Stimulated activated CD4-positive, alpha-beta T cell treated with anti-CD3 and anti-CD28 coated beads, Interleukin-15, amount 100 ng/mL, for 1 hour (primary cell): ENCODE measurements at places on chromosomes 5 and 9.
A peak's percentile ranks its signal among the peaks of the same experiment; 100 is the strongest.

DNA sequence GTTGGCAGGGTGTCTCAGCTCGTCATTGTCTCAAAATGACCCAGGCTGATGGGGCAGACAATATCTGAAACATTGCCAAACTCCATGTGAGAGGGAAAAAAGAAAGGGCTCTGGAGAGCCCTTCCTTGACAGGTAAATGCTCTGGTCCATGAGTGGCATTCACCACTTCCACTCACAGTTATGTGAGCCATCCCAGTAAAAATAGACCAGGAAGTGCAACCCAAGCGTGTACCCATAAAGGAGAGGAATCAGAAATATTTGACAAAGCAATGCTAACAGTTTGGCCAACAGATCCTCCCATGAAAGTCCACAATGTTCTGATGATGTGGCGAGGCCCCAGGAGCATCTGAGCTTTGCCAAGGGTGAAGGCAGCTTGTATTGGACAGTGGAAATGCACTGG is 49.4 kb downstream of the ASTN2 start:
- DNase-seq: no peak

GRCh38 chr5:169296419-169297143 is 4.4 kb downstream of the SLIT3 start:
- DNase-seq: no peak

DNA sequence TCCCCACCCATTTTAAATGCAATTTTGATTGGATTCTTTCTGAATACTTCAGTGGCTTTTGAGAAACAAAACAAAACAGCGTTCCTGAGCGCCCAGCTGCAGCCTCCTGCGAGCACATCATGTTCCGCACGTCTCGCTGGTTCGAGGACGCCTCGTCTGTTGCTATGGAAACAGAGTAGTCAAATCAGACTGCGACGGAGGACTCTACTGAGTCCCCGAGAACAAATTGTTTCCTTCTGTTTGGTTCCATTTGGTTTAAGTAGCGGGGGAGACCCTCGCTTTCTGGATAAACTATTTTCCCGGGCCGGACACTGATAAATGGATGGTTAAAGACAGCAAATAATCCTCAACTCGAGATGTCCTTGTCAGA is 69.0 kb downstream of the SLC28A3 start:
- no peak for DNase-seq

DNA sequence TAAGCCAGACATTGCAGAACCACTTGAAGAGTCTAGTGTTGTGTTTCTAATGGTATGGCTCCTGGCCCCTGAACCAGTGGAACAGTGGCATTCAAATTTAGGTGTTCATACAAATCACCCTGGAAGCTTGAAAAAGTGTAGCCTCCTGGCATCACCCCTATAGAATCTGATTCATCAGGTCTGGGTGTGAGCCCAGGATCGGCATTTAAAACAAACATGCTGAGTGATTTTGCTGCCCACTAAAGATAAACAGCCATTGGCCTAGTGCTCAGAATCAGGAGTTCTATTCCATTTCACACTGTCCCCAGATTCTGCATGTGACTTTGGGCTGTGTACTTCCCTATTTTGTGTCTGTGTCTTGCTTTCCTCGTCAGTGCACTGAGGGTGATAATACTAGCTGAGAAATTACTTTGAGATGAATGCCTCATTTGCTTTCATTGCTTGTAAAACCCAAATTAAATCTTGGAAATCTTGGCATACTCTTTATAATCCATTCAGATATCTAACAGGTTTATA is 241.5 kb upstream of the CLINT1 start:
- no peak for DNase-seq

DNA sequence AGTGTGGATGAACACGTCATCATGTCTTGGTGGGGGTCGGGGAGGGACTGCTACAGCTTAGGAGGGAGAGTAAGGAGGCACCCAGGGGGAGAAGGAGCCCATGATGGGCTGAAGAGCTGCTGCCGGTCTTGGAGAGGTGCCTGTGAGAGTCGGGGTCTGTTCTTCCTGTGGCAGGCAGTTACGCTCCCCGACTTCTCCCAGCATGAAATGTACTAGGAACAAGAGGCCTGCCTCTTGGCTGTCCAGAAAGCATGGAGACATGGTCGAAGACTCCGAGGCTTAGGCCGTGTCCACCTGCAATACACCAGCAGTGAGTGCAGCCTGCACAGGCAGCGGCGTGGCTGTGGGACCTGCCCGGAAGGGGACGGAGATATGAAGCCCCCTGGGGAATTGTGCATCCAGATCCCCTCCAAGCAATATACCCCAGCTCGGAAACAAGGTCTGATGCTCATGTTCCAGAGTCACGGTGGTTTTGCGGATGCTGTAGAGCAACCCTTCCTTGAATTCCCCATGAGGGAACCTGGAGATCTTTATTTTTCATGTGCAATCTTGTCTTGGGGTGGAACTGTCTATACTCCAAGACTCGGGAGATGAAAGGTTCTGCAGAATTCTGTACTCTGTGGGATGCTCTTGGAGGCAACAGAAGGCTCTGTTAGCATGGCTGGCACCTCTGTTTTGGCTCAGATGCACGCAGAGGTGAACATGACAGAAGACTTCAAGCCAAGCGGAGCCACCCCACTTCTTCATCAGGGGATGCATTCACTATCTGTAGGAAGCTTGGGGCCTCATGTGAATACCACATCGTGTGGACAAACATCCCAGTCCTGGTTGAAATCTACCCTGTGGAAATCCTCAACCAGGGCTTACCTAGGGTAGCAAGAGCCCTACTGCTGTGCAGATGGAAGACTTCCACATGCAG is 374.9 kb upstream of the IRX4 start:
- DNase-seq: no peak

DNA sequence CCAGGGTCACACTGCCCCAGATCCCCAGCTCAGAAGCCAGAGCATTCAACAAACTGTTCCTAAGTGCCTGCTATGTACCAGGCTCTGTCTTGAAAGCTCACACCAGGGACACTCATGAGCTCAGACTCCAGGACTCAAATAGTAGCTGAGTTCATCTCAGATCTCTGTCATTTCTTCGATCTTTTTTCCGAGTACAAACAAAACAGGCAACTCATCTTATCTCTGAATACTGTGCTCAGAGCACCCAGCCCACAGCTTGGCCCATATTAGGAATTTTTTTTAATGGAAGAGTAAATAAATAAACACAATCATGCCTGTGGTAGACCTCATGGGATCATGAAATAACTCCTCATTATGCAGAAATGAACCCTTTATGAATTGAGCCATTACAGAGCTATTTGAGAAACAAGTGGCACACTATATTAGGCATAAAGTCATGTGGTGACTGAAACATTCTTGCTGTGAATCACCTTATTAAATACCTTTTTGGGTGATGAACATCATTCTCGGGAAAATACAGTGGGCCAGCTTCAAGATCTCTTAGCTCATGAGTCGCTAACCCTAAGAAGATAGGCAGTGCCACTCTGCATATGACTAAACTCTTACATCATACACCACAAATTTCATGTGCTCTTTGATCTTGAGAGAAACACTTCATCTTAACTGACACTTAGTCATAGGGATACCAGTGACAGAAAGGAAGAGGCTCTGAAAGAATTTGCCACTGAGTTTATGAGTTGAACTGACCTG is 9.9 kb downstream of the SH3RF2 start:
- no peak for DNase-seq

GRCh38 chr5:68012429-68012828 is 203.1 kb upstream of the PIK3R1 start:
- DNase-seq: no peak

GRCh38 chr9:8362250-8362649 is 562.7 kb upstream of the DMAC1 start:
- DNase-seq: no peak

DNA sequence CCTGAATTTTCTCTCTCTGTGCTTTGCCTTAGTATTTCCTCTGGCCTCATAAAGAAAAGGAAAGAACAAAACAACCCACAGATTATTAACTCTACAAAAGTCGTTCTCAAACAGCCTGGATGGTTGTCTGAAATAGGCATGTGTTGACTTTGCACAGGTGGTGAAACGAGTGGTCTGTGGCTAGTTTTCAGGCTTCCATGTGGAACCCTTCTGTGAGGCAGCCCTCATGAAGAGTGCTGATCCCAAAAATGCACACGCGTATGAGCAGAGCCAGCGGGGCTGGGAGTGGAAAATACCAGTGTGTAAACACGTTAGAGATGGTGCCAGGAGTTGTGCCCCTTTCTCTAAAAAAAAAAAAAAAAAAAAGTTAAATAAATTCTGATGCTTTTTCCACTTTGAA is 4.9 kb upstream of the PSAT1 start:
- DNase-seq: no peak

GRCh38 chr5:68679041-68679440 is 414.8 kb upstream of the SLC30A5 start:
- DNase-seq: no peak

DNA sequence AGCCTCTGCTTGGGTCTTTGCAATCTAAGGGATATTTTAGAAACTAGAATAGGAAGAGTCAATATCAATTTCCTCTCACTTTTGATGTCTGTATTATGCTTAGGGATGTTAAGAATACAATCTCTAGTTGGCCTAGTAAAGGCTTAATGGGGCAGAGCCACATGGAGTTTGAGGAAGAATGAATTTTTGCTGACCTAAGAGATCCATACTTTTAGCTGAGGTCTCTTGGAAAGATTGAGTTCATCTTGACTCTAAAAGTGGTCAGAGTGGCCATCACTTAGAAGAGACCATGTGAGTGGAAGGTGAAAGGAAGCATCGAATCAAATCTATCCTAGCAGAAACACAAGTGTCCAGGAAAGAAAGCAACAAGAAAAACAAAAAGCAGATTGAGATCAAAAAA is 92.2 kb upstream of the SLC28A3 start:
- no peak for DNase-seq

- no peak for DNase-seq
These were observed 55.9 kb upstream of the IL17B start for GRCh38 chr5:149435015-149435376.

GRCh38 chr5:141957367-141957996 is 520 bp downstream of the PCDH12 start:
- no peak for DNase-seq

DNA sequence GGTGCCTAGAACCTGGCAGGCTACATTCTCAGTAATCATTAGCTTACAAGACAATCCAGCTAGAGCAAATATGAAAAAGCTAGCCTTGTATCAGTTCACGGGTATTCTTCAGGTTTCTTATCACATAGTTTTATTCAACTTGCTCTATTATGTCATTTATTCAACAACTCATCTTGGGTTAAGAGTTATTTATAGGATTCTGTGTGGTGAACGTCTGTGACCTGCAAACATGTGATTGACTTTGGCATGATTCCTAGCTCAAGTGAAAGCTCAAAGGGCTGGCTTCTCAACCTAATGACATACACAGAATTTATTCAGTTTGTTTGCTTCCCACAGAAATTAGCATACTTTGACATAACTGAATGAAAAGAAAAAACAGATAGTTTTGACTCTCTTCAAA is 173.1 kb downstream of the PLPPR1 start:
- DNase-seq: no peak

DNA sequence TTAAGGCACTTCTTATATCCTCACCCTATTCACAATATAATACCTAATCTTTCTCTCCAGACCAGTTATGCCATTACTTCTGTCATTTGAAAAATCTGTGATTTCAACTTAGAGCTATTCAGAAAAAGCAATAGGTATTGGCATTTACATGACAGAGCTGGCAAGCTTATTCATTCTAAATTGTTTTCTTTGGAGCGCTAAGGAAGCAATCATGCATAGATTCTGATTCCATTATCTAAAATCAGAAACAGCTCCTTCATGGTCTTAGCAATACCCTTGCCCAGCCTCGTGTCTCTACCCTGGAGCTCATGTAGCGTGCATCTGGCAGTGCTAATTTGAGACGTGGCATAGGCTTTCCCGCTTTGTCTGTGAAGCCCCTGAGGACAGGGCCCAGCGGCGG is 4.5 kb downstream of the SLC1A1 start:
- DNase-seq: no peak

DNA sequence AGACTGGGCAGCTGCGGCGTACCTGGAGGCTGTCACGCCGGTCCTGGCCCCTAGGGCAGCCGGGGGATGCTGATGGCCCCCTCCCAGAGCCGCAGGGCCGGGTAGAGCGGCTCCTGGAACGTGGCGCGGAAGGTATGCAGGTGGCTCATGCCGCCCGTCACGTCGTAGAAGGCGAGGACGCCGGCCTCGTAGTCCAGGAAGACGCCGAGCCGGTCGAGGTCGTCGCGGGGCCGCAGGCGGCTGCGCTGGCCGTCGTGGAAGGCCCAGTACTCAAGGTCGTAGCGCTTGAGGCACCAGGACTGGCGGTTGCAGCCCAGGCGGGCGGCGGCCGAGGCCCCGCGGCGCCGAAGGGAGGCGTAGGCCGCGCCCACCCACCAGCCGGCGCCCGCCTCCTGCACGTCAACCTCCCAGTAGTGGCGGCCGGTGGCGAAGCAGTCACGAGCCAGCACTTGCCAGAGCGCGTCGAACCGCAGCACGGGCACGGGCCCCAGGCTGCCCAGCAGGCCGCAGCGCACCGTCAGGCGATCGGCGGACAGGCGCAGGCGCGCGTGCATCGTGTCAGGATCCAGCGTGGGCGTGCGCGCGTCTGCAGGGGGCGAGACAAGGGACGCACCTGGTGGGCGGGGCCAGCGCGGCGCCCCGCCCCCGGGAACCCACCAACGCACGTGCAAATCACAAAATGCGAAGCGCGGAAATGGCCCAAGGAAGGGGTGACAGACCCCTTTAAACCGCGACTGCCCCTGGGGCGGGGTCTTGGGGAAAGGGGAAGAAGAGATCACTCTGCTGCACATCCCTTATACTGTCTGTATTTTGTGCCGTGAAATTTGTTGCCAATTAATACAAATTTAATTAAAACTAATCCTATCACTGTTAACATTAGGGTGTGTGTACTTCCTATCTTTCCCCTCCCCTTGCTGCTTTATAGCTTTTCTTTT is 31.2 kb downstream of the NANS start:
- DNase-seq: peak; percentile 20

DNA sequence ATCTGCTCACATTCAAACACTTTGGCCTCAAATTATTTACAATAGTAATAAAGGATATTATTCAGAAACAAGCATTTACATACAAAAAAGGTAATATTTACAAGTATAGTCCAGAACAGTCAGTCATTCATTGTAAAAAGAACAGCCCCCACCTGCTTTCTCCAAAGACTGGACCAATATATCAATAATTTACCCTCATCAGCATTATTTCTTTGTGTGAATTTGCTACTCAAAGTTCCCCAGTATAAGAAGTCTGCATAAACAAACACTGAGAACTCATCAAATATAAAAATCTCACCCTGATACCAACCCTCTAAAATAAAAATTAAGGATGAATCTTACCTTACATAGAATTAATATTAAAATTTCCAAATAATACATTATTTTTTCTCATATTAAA is 267.8 kb upstream of the POU5F2 start:
- no peak for DNase-seq

- no peak for DNase-seq
These were observed 135.8 kb upstream of the TUSC1 start for GRCh38 chr9:25814023-25814422.

- no peak for DNase-seq
These were observed 164.0 kb downstream of the RFX3 start for GRCh38 chr9:3361689-3362392.
